Fibroblast of lung (primary cell): ENCODE measurements at places on chromosomes 5 and 9.

DNA sequence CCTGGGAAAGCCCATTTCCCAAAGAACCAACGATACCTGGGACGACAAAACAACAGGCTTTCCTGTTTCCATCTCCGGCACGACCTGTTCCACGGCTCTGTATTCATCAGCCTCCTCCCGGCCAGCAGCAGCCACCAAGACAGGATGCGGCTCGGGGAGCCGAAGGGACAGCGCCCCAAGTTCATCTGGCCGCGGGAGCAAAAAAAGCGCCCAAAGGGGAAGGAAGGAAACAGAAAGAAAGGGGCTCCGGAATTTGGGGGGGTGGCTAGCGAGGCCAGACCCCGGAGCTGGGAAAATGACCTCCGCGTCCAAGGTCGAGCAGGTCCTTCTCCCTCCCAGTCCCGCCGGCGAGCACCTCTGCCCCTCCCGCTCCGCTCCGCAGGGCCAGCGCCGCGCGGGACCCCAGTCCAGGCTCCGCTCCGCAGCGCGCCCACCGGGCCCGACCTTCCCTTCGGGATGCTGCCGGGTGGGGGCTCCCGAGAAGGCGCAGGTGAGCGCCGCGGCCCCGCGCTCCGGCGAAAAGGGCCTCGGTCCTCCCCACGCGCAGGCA is 608 bp downstream of the ELOVL7 start:
- DNase-seq = peak; percentile 5

GRCh38 chr9:90787771-90788460 is 13.7 kb upstream of the SYK start:
- DNase-seq = no peak

GRCh38 chr5:45402804-45403455 is 293.2 kb downstream of the HCN1 start:
- no peak for DNase-seq

DNA sequence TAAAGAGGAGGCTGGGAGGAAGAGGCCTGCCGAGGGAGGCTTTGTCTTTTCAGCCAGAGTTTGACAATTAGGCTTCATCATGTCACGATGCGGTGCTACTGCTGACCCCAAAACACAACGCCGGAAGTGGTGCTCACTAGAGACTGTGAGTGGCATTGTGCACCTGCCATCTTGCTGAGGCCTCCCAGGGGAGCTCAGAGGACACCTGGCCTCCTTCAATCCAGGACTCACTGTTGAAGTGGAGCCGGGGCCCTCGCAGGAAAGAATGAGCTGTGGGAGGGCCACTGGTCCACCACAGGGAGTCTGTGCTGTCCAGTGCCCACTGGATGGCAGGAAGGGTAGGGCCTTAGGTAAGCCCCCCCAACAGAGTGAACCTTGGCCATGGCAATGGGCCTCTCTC is 12.7 kb upstream of the SLC25A48 start:
- no peak for DNase-seq
